Activated gamma-delta T cell treated with Interleukin-2 at 50 U/mL for 16 hours (primary cell): ENCODE measurements at places on chromosomes 1 and 21.

GRCh38 chr1:38565020-38565491 lies 294.5 kb downstream of the RRAGC start:
- DNase-seq = no peak

GRCh38 chr1:37482004-37482785 lies 7.8 kb downstream of the ZC3H12A start:
- no peak for DNase-seq

DNA sequence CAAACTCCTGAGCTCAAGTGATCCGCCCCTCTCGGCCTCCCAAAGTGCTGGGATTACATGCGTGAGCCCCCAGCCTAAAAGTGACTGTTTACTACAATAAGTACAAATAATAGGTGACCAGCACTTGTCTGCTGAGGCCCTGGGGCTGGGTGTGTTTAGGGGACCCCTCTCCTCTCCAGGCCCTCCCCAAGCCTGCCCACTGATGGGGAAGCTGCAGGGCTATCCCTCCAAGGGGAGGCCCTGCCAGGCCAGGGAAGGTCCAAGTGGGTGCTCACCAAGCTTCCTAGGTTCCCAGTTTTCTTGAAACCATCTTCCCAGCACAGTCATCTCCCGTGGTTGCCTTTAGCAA lies 60.7 kb downstream of the H3-3A start:
- no peak for DNase-seq

GRCh38 chr1:204979891-204980649 lies 62.9 kb upstream of the CNTN2 start:
- DNase-seq = no peak

DNA sequence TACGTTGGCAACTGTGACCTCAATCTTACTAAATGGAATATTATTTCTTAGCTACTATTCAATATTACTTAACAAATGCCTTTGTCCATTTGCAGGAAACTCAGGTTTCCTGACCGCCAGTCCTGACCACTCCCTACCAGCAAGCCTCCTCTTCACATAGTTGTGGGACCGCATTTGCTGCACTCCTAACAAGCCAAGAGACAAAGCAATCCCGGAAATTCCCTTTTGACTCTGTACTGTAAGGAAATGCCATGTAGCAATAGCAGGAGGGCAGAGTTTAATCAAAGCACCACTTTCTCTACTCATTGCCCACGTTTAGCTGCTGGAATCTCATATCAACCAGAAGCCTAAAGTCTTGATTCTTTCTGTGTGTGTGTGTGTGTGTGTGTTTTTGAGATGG lies 28.1 kb upstream of the ACBD6 start:
- DNase-seq = no peak

DNA sequence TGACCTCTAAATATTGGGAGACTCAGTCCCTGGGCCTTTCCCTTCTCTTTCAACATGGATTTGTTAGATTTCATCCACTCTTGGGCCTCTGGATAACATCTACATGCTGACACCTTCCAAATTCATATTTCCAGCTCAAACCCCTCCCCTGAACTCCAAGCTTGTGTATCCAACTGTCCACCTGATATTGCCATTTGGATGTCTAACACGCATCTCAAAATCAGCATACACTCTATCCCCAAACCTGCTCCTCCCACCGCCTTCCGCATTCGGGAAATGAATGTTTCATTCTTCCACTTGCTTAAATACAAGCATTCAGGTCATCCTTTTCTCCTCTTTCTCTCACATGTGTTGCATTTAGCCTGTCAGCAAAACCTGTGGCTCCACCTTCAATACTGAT lies 17.5 kb upstream of the KAZN start:
- DNase-seq = no peak

DNA sequence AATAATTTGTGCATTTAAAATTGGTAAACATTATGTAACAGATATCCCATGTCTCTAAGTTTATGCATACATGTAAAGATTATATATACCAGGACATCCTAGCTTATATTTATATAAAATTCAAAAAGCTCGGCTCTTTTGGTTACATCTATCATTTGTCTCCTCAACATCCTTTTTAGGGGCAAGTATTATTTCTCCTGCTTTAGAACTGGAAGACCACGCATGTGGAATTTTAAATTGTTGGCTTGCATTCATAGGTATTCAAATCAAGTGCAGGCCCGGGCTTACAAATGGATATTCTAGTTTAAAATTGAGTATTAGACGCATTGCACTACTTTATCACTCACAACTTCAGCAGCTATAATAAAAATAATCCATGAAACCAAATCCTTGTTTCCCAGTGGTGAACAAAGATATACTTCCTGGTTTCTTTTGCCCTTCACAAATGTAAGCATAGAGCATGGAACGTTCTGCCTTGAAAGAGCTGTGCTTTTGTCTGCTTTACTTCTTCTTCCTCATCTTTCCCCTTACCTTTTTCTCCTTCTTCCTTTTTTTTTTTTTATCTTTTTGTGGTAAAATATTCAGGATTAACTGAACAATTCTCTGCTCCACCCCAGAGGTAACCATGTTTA lies 57.1 kb downstream of the DDAH1 start:
- DNase-seq = no peak

DNA sequence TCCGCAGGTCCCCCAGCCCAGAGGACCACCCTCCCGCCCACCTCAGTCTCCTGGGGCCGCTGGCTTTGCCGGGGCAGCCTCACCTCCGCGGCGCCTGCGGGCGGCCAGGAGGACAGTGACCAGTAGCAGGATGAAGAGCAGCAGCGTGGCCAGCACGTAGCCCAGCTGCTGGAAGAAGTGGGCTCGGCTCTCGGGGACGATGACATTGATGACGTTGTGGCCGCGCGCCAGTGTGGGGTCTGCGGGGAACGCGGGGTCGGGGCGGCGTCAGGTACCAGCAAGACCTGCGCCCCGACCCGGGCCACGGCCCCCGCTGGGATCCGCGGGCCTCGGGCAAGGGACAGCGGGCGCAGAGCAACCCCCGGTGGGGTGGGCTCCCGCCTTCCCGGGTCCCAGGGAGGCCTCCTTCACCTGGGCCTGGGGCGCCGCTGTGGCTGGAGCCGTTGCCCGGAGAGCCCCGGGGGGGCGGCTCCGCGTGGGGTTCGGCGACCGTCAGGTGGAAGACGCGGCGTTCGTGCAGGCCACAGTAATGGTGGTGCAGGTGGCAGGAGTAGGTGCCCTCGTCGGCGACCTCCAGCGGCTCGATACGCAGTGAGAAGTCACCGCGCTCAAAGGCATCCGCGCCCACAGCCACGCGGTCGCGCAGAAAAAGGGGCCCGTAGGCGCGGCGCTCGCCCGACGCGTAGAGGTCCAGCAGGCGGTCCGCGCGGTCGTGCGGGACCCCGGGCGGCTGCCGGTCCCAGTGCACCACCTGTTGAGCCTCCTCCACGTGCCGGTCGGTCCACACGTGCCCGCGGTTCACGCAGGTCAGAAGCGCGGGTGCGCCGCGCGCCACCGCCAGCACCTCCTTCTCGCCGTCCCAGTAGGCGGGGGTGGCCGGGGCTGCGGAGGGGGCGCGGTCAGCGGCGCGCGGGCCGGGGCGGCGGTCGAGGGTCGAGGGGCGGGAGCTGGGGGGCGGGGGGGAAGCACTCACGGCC lies 3.8 kb downstream of the MXRA8 start:
- DNase-seq = no peak

DNA sequence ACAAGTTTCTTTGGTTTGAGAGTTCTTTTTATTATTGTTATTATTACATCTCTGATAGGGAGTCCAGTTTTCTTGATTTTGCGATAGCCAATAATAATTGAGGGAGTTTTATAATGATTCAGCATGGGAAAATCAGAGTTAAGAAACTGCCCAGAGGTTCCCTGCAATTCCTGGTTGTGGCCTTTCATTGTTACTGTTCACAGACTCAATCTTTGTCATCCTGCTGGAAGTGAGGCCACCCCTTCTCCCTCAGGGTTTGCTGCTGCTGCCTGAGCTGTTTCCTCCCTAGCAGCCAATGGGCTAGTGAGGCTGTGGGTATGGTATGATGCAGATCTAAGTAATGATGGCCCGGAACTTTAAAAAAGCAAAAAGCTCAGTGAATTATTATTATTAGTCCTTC lies 50.2 kb upstream of the TACSTD2 start:
- no peak for DNase-seq

DNA sequence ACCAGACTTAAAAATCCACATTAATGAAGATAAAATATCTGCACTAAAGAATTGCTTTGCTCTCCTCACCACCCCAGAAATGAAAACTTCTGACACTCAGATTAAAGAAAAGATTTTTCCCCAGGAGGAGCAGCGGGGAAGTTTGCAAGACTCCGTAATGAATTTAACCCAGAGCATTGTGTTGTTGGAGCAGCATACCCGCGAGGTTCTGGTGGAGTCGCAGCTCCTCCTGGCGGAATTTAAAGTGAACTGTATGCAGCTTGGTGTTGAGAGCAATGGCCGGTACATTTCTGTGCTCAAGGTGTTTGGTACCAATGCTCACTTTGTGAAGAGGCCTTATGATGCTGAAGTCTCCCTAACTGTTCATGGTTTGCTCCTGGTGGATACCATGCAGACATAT lies 46.4 kb downstream of the VPS13D start:
- DNase-seq = peak; percentile 4

DNA sequence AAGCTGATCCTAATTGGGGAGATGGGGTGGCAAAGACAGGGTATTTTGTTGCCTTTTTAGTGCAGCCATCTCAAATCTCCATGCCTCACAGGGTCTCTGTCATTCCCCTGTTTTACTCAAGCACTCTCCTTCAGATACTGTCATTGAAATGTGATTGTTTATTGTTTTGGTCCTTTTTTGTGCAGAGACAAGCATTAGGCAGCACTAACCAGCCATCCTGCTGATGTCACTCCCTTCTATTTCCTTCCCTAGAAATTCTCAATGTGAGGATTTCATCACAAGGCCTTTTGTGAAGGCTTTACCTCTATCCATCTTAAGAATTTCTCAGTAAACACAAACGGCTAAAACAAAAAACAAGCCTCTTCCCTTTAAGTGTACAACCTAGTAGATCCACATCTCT lies 34.7 kb downstream of the OR10J5 start:
- no peak for DNase-seq

DNA sequence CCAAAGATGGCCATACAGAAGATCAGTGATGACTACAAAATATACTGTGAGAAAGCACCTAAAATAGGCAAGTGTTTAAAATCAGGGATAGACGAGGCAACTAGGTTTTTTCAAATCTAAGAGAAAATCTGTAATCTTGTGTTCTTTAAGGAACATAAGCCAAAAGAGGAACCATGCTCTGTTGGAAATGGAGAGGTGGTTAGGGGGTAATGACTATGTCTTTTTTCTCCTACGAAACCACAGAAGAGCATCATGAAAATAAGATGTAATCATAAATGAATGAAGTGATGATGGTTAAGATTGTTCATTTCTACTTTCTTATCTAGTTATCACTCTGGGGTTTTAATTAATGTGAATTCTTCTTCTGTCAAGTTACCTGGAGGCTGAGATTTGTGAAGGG lies 43.1 kb downstream of the RGSL1 start:
- no peak for DNase-seq

- no peak for DNase-seq
These were observed 143.0 kb downstream of the FMN2 start for GRCh38 chr1:240234485-240235210.

DNA sequence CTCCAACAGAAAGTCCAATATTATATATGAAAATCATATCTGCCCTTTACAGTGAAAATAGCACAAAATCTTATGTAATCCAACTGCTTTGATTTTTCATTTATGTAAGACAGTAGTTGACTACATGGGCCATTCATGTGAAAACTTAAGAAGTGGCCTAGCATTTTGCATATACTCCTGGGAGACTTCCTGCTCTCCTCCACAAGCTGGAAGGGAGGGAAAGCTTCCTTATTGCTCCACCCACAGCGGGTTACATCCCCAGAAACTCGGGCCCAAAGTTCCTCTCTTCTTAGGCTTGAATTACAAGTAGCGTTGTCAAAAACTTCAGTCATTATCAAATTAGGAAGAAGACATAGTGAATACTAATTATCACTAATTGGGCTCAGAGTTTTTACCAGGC lies 29.2 kb downstream of the FYB2 start:
- no peak for DNase-seq

DNA sequence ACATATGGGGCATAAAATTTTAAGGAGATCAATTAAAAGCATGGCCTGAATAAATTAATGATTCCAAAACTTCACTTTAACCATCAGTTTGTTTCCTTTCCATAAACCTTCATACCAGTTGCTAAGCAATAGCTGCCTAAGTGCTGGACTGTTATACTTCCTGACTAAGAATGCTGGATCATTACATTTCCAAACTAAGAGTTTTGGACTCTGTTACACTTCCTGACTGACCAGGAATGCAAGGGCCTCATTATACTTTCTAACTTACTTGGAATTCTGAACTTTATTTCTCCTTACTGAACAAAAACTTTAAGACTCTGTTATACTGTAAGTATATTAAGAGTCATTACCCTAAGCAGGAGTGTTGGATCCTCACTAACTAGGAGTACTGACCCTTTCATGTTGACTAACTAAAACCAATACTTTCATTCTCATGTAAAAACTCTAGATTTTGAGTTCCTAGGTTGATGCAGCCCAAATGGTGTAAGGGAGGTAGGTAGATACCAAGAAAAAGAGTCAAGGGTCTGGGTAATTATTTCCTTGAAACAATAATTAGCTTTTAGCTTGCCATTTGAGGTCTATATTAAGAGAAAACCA lies 118.2 kb downstream of the FAF1 start:
- DNase-seq = no peak

- no peak for DNase-seq
These were observed 56.9 kb downstream of the CLSTN1 start for GRCh38 chr1:9766759-9767442.

DNA sequence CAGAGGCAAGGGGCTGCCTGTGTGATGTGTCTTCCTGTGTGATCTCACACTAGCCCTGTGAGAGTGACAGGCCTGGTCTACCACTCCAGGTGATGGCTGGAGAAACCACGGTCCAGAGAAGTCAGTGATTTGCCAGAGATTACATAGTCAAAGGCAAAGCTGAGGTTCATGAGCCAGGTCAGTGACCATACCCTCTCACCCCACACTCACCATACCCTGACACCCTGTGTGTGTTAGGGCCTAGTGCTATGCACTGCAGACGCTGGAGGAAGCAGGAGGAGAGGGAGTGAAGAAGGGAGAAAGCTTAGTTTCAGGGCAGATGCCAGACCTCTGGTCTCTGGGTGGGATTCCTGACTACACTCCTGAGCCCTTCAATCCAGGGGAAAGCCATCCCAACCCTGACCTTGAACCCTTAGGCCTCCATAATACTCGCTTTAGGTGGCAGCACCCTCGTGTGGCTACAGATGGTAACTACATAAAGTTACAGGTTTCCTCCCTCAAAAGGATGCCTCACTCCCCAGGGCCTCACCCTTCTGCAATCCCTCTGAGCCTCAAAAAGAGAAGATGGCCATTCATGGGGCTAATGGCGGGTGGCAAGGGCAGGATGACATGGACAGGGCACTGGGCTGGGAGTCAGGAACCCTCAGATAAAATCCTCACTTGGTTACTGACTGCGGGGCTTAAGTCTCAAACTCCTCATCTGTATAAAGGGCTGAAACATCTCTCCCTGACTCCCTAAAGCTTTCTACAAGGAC lies 20.8 kb upstream of the SDC3 start:
- peak; percentile 31 for DNase-seq

- no peak for DNase-seq
These were observed 84.6 kb upstream of the SPAG17 start for GRCh38 chr1:118269598-118269997.

GRCh38 chr21:41957991-41958766 lies 4.4 kb upstream of the C2CD2 start:
- DNase-seq = no peak
